Midbrain (tissue), 1 donor: ENCODE measurements at places on chromosomes 1 and 21.

DNA sequence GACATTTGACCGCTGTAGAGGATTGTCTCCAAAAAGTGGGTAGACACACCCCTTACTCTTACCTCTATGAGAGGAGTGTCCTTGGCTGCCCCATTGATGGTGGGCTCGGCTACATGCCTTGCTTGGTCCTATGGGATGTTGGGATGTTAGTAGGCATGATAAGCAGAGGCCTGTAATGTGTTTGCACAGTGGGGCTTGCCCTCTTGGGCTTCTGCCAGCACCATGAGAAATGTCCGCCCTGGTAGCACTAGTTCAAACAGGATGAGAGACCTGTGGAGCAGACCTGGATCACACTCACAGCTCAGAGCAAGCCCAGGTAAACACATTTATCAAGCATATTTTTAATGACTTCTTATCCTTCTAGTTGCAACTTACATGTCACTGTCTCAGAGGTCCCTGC lies 54.2 kb downstream of the SH3GLB1 start:
- no peak for DNase-seq

GRCh38 chr1:51690285-51690961 lies 73.5 kb downstream of the OSBPL9 start:
- no peak for DNase-seq

DNA sequence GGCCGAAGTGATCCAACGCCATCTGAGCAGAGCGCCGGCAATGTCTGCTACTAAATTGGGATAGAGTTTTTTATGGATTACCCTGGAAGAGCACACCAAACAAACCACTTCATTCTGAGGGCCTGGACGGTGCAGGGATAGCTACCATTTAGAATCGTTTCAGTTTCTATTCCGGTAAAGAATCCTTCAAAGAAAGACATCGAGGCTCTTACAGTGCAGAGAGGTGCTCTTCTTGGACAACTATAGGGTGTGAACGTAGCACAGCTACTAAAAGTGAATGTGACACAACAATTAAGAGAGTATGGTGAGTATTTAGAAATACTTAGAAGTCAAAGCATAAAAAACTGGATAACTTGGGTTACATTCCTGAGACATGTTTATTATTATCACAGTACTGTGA lies 16.1 kb downstream of the HIVEP3 start:
- no peak for DNase-seq

DNA sequence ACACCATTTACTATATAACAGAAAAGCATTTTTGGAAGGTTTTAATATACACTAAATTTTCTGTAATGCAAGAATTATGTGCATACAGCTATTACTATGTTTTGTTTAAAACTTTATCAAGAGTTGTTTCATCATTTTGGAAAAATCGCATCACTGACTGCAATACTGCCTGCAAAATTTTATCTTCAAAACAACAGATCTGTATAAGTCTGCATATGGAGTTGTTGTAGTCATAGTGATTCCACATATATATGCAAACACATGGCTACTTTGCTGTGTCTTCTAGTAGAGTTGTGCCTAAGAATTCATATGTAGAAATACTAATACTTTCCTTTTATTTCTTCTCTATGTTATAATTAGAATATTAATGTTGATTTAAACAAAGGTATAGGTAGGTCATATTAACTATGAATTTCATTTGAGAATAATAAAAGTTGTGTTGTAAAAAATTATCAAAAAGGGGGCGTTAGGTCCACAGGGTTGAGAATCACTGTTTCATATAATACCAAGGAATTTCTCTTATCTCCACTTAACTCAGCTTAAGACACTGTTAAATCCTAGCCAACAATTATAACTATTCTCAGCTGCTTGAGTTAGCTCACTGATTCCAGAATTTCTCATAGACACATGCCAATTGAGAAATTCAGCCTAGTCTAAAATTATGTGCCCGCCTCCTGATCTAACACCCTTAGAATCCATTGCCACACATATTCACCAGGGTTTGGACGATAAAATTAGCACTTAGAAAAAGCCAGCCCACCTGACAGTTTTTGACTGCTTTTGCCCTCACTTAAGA lies 22.9 kb upstream of the LAMC1 start:
- no peak for DNase-seq

- DNase-seq = no peak
Measured at GRCh38 chr1:171966426-171967220, 125.3 kb downstream of the DNM3 start.

GRCh38 chr1:200627575-200628222 lies 7.1 kb upstream of the KIF14 start:
- no peak for DNase-seq

- no peak for DNase-seq
Measured at GRCh38 chr1:202563818-202564217, 146.4 kb downstream of the SYT2 start.

GRCh38 chr1:174652569-174653280 lies 205.0 kb downstream of the GPR52 start:
- no peak for DNase-seq

- DNase-seq = no peak
Measured at GRCh38 chr21:41636636-41637630, 129.0 kb upstream of the TMPRSS2 start.

DNA sequence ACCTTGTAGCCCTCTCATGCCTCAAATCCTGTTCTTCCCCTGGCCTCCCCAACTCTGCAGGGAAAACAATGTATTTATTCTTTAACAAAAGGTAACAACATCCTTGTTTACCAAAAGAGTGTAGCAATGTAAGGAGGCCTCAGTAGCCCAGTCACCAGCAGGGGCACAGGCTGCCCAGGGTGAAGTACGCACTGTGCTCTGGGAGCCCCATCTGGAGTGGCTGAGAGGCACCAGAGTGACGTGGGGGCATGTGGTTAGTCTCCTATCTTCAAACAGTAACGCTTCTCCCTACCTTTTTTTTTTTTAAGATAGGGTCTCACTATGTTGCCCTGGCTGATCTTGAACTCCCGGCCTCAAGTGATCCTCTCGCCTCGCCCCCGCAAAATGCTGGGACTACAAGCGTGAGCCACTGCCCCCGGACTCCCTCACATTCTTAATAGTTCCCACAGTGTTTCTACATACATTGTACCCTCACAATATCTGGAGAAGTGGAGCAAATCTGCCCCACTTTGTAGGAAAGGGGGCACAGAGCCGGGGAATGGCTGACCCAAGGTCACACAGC lies 51.3 kb upstream of the ECE1 start:
- no peak for DNase-seq
